Hypothalamus (tissue), 51 donors: ENCODE measurements at places on chromosomes 5 and 9.

- no peak for DNase-seq
These were observed 86.7 kb downstream of the GOLPH3 start for GRCh38 chr5:32087086-32088082.

GRCh38 chr5:81226949-81227348 lies 6.2 kb upstream of the CKMT2 start:
- DNase-seq: no peak

- DNase-seq: no peak
These were observed 3.8 kb upstream of the ATP6V0E1 start for GRCh38 chr5:172979778-172980177.

- DNase-seq: no peak
These were observed 170.4 kb downstream of the TTC39B start for GRCh38 chr9:15136646-15137045.

DNA sequence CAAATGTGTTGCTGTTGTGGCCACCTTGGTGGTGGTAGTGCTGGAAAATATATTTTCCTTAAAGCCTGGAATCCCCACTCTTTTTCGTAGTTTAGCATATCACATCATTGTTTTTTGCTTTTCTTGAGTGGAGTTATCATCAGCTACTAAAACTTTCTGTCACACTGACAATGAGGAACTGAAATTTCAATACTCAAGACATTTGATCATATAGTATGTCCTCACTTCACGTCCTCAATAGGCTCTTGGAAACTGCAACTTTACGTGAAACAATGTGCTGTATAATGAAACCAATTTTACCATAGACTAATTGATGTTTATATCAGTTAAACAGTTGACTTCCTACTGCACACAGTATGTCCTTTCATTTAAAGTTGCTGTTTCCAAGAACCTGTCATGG lies 265.8 kb downstream of the ADGRV1 start:
- no peak for DNase-seq

- no peak for DNase-seq
These were observed 890.4 kb downstream of the EFNA5 start for GRCh38 chr5:106780355-106780754.

DNA sequence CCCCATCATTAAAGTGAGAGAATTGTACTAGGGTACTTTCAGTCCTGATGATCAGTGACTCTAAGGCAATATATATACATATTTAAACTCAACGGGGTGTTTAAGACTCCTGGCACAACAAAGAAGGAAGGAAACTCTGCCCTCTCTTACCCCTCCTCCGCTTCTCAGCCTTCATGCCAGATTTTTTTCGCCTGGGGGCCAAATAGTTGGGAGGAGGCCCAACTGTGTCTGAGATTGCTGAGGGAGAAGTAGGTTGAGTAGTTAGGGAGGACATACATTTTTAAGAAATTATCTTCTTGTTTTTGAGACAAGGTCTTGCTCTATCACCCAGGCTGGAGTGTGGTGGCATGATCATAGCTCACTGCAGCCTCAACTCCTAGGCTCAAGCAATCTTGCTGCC lies 127.7 kb upstream of the SHB start:
- no peak for DNase-seq

- DNase-seq: peak; percentile 65
These were observed 661 bp downstream of the NSMF start for GRCh38 chr9:137458194-137459151.

GRCh38 chr9:69916950-69917349 lies 96.3 kb downstream of the CFAP95 start:
- no peak for DNase-seq

DNA sequence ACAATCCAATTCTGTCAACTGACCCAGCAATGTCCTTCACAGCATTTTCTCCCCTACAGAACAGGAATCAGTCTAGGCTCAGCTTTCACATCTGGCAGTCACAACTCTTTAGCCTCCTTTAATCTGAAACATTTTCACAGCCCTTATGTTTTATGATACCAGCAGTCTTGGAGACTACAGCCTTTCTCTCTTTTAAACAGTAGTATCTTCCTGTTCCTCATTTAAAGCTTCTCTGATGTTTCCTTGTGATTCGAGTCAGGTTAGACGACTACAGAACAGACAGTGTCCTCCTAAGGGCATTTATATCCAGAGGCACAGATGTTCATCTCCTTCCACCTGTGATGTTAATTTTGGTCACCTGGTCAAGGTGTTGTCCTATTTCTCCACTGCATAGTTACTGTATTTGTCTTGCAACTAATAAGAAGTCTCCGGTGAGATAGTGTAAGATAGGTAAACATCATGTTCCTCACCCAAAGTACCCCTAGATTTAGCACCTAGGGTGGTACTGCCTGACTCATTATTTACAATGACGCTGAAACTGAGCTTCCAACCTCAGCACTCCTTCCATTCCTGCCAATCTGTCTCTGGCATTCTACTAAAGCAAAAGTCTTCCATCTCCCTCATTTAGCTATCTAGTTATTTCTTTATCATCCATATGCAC lies 20.7 kb downstream of the TTC39B start:
- no peak for DNase-seq

DNA sequence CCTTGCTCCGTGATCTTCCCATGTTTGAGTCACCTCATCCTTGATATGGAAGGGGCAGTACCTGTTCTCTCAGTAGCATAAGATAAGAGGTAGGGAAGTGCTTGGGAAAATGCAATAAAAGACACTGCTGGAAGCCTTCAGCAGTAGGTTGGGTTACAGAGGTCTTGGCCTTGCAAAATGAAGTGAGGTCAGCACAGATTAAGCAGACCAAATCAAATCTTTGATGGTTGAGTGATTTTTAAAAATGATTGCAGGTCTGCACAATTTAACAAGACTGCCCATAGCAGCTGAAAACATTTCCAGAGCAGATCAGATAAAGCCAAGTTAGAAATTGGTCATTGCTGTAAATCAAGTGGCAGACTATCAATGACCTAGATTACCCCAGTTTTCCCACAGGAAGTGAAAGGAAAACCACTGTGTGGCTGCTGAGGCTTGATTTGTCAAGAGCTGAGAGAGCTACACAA lies 32.9 kb downstream of the PALM2AKAP2 start:
- DNase-seq: no peak

DNA sequence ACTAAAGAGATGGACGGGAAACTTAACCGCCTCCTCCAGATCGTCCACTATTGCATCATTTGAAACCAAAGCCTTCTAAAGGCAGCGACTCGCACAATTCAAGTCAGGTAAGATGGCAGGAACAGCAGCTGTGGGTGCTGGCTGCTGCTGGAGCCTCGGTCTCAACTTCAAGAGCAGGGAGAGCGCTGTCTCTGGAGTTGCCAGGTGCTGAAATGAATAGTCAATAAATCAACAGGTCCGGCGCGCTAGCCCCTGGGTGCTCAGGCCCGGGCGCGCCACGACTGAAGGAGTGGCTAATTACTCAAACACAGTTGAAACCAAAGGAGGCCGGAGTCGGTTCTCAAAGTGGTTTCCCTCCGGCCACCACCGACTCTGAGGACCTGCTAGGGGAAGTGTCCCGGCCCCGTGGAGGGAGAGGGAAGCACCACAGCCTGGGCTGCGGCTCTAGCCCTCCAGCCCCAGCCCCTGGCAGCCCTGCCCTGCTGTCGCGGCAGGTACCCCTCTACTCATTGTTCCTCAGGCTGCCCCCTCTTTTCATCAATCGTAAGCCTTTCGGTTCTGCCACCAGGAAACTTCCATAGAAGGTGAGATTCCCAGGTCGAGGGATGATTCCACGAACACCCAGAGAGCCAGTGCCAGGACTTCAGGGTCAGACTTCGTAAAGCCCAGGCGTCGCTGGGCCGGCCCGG lies 804 bp downstream of the TTC39B start:
- peak; percentile 30 for DNase-seq

DNA sequence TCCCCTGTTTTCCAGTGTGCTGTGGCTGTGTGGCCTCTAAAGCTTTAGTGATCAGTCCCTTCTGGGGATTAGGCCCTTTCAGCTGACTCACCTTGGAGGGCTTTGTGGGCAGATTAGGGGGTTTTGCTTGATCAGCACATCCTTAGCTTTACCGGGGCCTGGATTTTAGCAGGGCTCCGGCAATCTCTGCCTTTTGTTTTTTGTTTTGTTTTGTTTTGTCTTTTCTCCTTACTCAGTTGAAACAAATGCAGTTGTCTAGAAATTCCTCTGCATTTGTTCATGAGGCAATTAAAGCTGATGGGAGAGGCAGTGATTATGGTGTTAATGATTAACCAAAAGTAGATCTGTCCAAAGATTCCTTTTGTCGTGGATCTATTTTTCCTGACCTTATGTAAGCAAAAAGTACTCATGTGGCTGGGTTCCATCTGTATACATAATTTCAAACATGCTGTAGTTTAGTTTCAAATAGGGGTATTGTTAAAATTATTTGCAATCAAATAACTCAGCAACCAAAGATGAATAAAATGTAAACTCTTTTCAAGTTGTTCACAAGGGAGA lies 5.2 kb upstream of the TDRD7 start:
- DNase-seq: no peak

GRCh38 chr5:14476786-14477435 lies 104.7 kb upstream of the OTULINL start:
- no peak for DNase-seq

DNA sequence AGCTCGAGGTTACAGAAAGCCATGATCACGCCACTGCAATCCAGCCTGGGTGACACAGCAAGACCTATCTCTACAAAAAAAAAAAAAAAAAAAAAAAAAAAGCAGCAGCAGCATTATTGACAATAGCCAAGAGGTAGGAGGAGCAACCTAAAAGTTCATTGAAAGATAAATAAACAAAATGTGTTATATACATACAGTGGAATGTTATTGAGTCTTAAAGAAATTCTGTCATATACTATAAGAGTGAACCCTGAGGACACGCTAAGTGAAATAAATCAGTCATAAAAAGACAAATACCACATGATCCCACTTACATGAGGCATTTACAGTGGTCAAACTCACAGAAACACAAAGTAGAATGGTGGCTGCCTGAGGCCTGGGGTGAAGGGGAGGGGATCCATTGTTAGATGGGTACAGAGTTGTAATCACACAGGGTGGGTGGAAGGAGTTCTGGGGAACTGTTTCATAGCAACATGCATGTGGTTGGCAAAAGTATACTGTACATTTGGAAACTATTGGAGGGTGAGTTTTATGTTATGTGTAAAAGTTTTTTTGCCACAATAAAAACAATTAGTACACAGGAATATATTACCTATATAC lies 77.2 kb downstream of the MLLT3 start:
- DNase-seq: no peak

GRCh38 chr5:16666130-16666882 lies 49.5 kb upstream of the RETREG1 start:
- no peak for DNase-seq

- DNase-seq: no peak
These were observed 33.0 kb upstream of the PWWP2A start for GRCh38 chr5:160152287-160152686.

- DNase-seq: peak; percentile 54
These were observed 123.7 kb upstream of the CPEB4 start for GRCh38 chr5:173764332-173765028.

GRCh38 chr9:35553670-35554543 lies 51.2 kb upstream of the TESK1 start:
- no peak for DNase-seq

DNA sequence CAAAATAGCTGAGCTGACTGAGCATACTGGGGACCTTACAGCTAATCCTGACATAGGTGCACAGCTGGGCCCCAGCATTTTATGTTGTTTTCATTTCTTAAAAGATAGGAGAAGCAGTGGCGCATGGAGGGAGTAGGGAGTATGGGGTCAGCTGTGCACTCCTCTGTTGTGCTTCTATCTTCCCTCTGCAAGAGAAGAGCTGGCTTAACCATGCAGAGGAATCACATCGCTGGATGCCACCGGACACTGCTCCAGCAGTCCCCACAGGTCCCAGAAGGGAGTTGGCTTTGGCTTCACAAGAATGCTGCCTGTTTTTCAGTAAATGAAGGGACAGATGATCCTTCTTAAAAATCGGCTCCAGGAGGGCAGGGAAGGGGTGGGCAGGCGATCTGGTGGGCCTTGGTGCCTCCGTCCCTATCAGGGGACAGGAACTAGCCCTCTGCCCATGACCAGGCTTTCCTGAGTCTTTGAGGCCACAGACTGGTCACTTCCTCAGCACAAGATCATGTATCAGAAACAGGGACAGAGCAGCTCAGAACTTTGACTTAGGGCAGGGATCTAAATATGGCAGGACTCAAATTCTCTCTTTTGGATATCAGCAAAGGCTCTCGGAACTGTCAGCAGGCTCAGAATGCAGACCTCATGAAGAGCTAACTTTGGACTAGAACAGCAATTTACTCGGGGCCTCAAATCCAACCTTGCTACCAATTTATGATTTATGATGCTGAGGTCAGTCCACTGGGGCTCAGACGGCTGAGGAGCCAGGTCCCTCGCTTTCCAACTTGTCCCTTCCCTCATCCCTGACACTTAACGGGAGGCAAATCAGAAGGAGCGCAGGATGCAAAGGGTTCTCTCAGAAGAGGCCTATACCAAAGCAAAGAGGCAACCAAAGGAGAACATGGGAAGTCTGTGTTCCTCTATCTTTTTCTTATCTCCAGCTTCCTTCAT lies 47.2 kb downstream of the MARCHF3 start:
- DNase-seq: no peak

DNA sequence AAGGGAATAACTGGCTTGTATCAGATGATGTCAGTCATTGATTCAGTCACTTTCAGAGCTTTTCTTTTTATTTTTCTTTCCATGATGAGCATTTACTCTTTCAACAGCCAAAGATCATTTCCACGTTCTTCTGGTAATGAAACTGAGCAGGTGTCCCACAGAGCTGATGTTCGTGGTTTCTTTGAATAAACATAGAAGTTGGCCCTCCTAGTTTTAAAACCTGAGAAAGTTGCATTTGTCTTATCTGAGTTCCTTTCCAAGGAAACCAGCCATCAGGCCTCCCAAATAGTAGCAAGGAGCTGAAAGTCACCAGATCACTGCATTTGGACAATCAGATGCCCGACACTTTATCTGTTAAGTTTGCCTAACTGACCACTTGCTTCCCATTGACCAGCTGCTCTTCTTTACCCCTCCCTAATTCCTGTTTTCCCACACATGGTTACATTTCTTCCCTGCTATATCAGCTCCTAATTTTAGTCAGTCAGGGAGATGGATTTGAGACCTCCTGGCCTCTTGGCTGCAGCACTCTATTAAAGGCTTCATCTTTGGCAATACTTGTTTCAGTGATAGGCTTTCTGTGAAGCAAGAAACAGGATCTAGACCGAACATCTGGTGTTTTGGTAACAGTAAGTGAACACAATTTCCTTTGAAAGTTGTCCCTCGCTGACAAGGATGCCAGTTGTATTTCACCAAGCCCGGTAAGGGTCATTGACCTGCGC lies 420.8 kb downstream of the CHSY3 start:
- no peak for DNase-seq

GRCh38 chr5:65822710-65823109 lies 100.7 kb downstream of the NLN start:
- DNase-seq: no peak

DNA sequence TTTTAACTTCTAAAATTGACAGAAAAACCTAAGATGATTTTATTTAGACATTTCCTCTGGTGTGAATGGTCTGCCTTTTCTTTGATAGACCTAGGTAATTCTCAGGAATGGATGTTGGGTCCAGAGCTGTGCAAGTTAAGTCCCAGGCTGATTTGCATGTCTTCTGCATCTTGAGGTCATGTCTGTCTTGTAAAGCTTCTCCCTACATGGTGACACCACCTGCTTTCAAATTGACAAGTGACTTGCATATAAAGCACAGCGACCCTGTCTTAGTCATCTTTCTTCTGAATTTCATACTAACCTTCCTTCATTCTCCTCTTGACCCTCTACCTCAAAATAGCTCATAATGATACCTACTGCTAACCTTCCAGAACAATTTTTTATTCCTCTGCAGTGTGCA lies 29.2 kb downstream of the OSTF1 start:
- no peak for DNase-seq

- no peak for DNase-seq
These were observed 384.7 kb upstream of the SMC2 start for GRCh38 chr9:103709366-103709765.
